Fibroblast of skin of back (primary cell): ENCODE measurements at places on chromosomes 1 and 21.

- DNase-seq: peak; percentile 76
Observed at GRCh38 chr1:17130138-17130635, 10.9 kb upstream of the PADI2 start.

DNA sequence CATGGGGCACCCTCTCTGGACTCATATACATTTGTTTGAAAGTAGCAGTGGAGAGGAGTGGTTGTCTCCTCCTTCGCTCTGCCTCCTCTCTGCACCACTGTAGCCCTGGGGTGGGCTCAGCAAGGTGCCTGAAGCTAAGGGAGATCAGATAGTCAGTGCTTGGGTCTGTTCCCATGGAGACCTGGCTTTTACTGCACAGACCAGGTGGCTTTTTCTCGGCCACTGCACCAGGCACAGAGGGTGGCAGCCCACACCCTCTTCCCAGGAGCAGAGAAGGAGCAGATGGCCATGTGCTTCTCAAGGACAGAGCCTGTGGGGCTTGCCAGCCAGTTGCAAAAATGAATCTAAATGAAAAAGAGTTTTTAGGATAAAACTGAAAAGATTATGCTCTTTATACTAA, 123.4 kb upstream of the KCNK1 start:
- no peak for DNase-seq

DNA sequence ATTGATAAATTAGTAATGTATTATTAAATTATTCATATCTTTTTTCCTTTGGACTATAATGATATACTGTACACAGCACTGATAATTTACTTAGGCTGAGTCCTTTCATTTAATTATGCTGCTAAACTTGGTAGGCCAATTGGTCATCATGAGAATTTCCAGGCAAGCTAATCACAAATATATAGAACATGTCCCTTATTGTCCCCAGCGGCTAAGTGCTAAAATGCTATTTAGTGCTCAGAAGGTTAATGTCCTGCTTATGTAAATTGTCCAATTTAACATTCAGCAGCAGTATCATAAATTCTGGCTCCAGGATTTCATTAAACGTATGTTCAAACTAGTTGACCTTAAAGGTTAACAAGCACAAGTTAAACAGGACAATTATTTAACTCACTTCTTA, 30.0 kb upstream of the RRP15 start:
- DNase-seq: no peak

DNA sequence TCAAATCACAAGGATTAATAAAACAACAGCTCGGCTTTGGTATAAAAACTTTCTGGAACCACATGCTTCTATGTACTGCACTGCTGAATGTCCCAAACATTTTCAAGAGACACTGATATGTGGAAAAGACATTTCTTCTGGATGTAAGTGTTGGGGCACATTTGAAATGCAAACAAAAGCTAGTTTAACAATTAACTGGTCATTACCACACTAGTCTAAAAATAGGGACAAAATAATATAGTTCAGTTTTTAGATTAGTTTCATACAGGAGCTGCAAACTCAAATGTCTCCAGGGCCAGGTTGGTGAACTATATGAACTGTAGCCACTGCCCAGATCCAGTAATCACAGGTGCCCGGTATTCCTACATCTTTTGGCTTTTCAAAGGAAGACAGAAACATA, 3.2 kb downstream of the IL23R start:
- no peak for DNase-seq

DNA sequence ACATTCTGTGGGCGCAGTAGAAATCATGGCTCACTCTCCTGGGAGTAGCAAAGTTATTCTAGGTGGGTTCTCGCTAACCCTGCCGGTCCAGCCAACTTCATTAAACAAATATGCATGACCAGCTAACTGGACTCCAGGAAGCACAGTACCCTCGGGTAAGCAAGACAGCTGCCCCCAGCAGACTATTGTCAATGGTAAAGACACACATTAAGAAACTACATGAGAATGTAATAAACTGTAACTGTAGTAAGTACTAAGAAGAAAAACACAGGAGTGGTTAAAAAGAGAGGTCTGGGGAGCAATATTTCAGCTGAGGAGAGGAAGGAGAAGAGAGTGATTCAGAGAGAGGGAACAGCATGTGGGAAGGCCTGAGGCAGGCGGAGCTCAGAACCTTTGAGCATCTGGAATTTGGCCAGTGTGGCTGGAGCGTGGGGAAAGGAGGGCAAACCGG, 7.4 kb downstream of the SLC2A5 start:
- peak; percentile 33 for DNase-seq

DNA sequence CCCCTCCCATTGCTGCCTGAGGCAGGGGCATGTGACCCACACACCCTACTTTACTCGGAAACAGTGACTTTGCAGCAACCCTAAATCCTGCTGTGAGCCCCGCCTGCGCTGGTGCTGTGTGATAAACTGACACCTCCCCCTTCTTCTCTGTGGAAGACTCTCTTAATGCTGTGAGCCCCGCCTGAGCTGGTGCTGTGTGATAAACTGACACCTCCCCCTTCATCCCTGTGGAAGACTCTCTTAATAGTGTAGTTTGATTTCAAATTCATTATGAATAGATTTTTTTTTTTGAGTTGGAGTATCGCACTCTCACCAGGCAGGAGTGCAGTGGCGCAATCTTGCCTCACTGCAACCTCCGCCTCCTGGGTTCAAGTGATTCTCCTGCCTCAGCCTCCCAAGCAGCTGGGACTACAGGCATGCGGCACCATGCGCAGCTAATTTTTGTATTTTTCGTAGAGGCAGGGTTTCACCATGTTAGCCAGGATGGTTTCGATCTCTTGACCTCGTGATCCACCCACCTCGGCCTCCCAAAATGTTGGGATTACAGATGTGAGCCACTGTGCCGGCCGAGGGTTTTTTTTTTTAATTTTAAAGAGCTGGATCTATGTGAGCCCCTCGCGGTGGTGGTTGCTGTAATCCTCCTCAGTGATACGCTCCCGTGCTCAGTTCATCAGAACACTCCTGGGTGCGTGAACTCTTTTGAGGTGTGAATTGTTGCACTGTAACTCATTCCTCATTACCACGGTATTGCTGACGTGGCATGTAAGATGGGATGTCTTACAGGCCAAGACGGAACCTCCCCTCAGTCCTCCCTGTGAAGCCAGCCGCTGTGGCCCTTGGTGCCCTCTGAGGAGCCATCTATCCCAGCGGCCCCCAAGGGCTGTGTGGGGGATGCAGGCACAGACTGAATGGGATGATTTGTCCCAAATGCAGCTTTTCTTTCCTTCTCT, 60.3 kb downstream of the GALNT2 start:
- DNase-seq: no peak

GRCh38 chr1:31416101-31416736, 3.2 kb downstream of the SERINC2 start:
- DNase-seq: no peak

- DNase-seq: no peak
Observed at GRCh38 chr21:31848326-31848985, 24.4 kb upstream of the HUNK start.

GRCh38 chr1:55369474-55369873, 154.3 kb upstream of the USP24 start:
- DNase-seq: peak; percentile 41
